AG09309 (cell line): ENCODE measurements at places on chromosomes 1 and 21.

DNA sequence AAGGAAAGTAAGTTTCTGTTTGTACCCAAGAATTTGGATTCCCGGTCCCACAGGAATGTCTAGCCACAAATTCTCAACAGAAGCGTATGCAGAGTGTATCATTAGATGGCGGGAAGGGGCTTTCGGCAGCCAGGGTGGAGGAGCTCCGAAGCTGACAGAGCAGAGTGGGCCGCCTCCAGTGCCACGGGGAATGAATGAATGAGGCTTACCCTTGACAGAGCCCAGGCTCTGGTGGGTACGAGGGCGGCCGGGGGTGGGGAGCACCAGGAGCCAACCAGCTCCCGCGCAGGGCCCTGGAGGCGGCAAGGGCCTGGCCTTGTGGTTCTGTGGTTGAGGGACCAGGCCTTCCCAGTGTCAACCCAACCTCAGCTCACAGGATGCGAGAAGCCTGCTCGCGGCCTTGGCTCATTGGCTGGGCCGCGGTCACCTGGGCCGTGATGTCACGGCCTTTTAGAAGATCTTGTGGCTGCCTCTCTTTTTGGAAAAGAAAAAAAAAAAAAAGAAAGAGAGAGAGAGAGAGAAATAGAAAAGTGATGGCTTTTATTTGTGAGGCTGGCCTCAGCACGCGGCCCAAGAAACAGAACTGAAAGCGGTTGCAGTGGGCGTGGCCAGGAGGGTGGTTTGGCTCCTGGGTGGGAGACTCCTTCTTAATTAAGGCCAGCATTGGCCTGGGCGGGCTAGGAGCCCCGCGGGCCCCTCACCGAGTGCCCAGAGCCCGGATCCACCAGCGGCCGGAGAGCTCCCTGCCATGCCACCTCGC is 34.9 kb upstream of the RUNX3 start:
- DNase-seq: peak; percentile 55

- DNase-seq: no peak
Observed at GRCh38 chr1:99469550-99469971, 176.4 kb upstream of the PALMD start.

DNA sequence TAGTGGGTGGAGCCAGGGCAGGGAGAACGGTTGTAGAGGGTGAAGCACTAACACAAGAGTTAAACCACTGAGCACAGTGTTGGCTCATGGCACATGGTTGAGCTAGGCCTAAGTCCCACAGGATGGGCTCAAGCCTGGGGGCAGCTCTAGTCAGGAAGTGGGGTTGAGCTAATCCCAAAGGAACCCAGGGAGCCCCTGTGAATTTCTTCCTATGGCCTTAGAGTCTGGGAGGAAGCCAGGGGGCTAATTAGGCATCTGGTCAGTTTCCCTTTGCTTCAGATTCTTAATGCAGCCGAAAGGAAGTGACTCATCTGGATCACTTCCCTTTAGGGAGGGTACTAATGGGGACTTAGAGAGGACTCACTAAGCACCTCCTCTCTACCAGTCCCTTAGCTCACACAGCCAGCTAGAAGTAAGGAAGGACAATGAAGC is 10.1 kb downstream of the CFAP45 start:
- peak; percentile 82 for DNase-seq

- no peak for DNase-seq
Observed at GRCh38 chr1:11653101-11653860, 948 bp downstream of the FBXO2 start.

DNA sequence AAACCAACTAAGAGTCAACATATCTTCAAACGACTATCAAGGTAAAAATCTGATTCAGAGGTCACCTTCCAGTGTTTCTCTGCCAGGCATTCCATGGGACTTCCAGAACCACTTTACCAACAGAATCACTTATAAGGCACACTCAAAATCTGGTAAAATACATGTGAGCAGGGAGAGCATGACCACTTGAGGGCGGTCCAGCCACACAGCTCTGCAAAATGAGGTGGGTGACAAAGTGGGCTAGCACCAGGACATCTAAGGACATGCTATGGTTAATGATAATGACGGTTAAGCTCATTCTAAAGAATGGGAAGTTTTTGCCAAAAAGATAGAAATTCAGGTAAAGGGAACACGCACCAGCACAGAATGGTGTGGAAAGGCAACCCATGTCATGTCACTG is 24.5 kb upstream of the GLIS1 start:
- no peak for DNase-seq

GRCh38 chr1:203547771-203548421 is 53.9 kb downstream of the OPTC start:
- no peak for DNase-seq
